ENCODE measurements at places on chromosomes 1 and 21. TPM values are rescaled to one million over a fixed set of nuclear protein-coding genes. Genes with fewer than 3 reads are reported as not detected.

The NEXN gene
- 2.8 TPM for total RNA-seq

GRCh38 chr1:178484698-178485225 lies 12.0 kb downstream of the CLEC20A start:
- DNase-seq = no peak

- no peak for DNase-seq
Measured at GRCh38 chr1:228497206-228497605, 10.0 kb downstream of the RNF187 start.

The DARS2 gene
- 49.5 TPM for total RNA-seq

- peak; percentile 58 for DNase-seq
Measured at GRCh38 chr1:38004284-38005108, 818 bp downstream of the FHL3 start.

The CLDN17 gene
- not detected for total RNA-seq

DNA sequence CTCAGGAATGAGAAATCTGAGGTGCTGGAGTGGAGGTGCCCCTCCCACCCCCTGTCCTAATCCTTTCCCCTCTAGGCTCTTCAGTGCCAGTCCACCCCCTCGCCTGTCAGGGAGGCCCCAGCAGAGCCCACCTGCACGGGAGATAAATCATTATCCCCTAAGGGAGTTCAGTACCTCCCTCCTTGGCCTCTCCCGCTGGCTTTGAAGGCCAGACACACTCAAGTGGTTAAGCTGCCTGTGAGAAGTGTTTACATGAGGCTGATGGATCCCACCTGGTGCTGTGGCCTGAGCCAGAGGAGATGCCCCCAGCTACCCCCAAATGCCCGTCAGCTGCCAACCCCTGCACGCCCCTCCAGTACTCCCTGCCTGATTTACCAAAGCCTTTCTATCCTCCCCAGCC lies 3.7 kb downstream of the RSPO1 start:
- DNase-seq = no peak

DNA sequence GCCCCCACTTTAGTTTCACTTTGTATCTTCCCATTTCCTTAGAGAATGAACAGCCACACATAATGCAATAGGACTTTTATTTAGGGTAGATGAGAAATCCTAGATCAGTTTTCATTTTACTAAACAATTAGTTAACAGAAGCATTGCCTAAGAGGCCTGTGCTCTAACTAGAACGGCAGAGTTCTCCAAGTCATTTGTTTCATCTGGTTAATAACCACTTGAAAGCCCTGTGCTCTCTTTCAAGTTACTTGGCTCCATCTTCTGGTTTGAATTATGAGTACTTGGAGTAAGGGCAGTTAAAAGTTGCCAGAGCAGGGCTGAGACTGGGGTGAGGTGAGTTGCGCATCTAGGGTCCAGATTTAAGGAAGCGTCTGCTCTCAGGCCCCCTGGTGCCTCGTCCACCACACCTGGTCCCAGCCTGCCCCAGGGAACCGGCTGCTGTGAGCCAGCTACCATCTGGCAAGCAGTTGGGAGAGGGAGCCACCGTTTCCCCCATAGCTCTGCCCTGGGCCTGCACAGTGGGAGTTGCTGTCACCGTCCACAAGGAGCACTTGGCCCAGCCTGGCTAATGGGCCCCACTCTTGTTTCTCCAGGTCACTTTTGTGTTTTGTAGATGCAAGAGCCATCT lies 18.1 kb upstream of the SLC44A3 start:
- no peak for DNase-seq

- no peak for DNase-seq
Measured at GRCh38 chr1:247047702-247048101, 30.9 kb downstream of the ZNF670 start.

- peak; percentile 8 for DNase-seq
Measured at GRCh38 chr1:151568626-151569088, 28.5 kb downstream of the TUFT1 start.

The MTARC2 gene
- not detected for total RNA-seq

The UQCRHL gene
- total RNA-seq = 2.5 TPM
